GM23338 (cell line): ENCODE measurements at places on chromosomes 2 and 18. TPM values are rescaled to one million over a fixed set of nuclear protein-coding genes. Genes with fewer than 3 reads are reported as not detected.

- H3K27ac ChIP-seq: no peak overlapping the region
- peaks cover 16% of the 10 kb centered on the region; the same call in 1 of the 2 replicates for H3K4me1 ChIP-seq
- H3K4me3 ChIP-seq: no peak overlapping the region
- peak; percentile 69 for DNase-seq
These were observed 125.0 kb downstream of the CACNB4 start for GRCh38 chr2:151973901-151974199.

DNA sequence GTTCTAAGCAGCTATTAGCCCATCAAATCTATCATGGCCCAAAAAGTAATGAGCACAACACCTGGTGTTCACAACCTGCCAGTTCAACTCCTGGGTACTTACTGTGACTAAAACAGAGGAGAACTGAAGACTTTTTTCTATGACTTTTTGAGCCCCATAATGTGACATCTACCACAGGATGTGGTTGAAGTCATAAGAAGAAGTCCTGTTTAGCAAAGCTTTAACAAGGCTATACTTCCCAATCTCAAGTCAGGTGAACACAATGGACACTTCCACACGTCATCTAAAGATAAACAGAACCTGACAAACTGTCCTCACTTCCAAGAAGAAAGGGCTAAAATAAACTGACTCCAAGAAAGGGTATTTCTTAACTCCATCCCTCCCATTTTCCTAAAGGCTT, 138.8 kb downstream of the ATAD2B start:
- H3K27ac ChIP-seq: no peak overlapping the region
- H3K36me3 ChIP-seq: no peaks in the 10 kb centered on the region
- no peak for DNase-seq
- H3K4me3 ChIP-seq: no peak overlapping the region
- H3K27me3 ChIP-seq: no peaks in the 10 kb centered on the region

GRCh38 chr2:106868275-106868674, 17.7 kb downstream of the ST6GAL2 start:
- H3K27me3 ChIP-seq: no peaks in the 10 kb centered on the region
- H3K36me3 ChIP-seq: no peaks in the 10 kb centered on the region
- H3K4me1 ChIP-seq: peaks cover 42% of the 10 kb centered on the region
- no peak overlapping the region for H3K4me3 ChIP-seq

DNA sequence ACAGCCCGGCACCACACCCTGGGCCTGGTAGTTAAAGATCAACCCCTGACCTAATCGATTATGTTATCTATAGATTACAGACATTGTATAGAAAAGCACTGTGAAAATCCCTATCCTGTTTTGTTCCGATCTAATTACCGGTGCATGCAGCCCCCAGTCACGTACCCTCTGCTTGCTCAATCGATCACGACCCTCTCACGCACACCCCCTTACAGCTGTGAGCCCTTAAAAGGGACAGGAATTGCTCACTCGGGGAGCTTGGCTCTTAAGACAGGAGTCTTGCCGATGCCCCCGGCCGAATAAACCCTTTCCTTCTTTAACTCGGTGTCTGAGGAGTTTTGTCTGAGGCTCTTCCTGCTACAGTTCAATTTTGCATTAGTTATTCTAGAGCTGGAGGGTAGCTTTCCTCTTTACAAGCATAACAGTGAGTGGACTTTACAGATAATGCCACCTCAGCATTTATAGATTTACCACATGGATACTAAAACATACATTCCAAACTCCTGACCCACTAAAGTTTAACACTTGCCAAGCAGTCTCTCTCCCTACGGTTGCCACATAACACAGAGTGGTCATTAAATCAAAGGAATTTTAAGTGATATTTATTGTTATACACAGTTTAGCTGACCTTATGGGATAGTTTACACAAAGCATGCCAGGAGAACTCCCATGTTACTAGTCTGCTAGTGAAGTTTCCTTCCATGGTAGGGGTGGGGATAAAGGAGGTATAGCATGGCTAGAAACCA, 101.0 kb downstream of the EVA1A start:
- H3K27ac ChIP-seq: no peak overlapping the region
- DNase-seq: no peak
- no peaks in the 10 kb centered on the region for H3K36me3 ChIP-seq
- peaks cover 9% of the 10 kb centered on the region; the same call in 1 of the 2 replicates for H3K4me1 ChIP-seq
- H3K4me3 ChIP-seq: no peak overlapping the region

DNA sequence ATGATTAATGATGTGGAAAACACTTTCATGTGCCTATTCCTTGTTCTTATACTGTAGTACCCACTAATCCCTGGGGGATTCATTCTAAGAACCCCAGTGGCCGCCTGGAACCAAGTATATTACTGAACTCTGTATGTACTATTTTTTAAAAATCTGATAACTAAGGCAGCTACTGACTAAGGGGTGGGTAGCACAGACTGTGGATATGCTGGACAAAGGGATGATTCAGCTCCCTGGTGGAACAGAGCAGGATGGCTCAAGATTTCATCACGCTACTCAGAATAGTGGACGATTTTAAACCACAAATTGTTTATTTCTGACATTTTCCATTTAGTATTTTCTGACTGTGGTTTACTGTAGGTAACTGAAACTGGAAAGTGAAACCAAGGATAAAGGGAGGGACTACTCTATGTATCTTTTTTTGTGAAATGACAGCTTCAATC, 41.8 kb upstream of the CDC42EP3 start:
- no peaks in the 10 kb centered on the region for H3K36me3 ChIP-seq
- 0 out of 2 replicates have a peak, but pooled peaks cover 4% of the 10 kb centered on the region for H3K4me1 ChIP-seq
- H3K27ac ChIP-seq: no peak overlapping the region

- H3K36me3 ChIP-seq: no peaks in the 10 kb centered on the region
- peaks cover 8% of the 10 kb centered on the region; the same call in 1 of the 2 replicates for H3K4me1 ChIP-seq
- peak; percentile 21 for DNase-seq
- H3K27ac ChIP-seq: no peak overlapping the region
- H3K4me3 ChIP-seq: no peak overlapping the region
These were observed 58.9 kb upstream of the GATA6 start for GRCh38 chr18:22110461-22110924.

GRCh38 chr2:183123117-183123958, 905 bp upstream of the NUP35 start:
- no peak for DNase-seq
- no peaks in the 10 kb centered on the region for H3K27me3 ChIP-seq
- peaks cover 20% of the 10 kb centered on the region for H3K4me1 ChIP-seq
- peaks cover under 1% of the 10 kb centered on the region; the same call in 1 of the 2 replicates for H3K36me3 ChIP-seq

DNA sequence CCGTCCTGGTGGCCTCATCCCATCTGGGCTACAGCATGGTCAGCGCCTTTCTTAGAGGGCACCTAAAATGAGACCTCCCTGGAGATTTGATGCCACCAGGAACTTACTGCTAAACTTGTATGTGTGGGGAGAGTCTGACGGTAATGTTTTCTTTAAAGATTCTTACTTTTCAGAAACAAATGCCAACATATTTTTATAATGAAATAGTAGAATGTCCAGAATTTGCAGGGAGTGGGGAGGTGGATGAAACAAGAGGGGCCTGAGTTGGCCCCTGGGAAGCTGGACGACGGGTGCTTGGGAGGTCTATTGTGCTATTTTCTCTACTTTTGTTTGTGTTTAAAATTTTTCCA, 118.8 kb upstream of the CTDP1 start:
- H3K4me1 ChIP-seq: no peaks in the 10 kb centered on the region
- DNase-seq: no peak
- H3K36me3 ChIP-seq: no peaks in the 10 kb centered on the region
- H3K4me3 ChIP-seq: no peak overlapping the region

GRCh38 chr2:217438821-217439220, 564.0 kb downstream of the TNS1 start:
- H3K36me3 ChIP-seq: no peaks in the 10 kb centered on the region
- no peak for DNase-seq
- H3K27me3 ChIP-seq: no peaks in the 10 kb centered on the region
- H3K4me1 ChIP-seq: peaks cover 7% of the 10 kb centered on the region
- H3K4me3 ChIP-seq: no peak overlapping the region

GRCh38 chr18:13278062-13278630, 59.6 kb downstream of the LDLRAD4 start:
- H3K4me1 ChIP-seq: no peaks in the 10 kb centered on the region; the same call in 1 of the 2 replicates
- no peaks in the 10 kb centered on the region for H3K36me3 ChIP-seq
- no peaks in the 10 kb centered on the region for H3K27me3 ChIP-seq
- no peak overlapping the region for H3K4me3 ChIP-seq
- H3K27ac ChIP-seq: no peak overlapping the region

DNA sequence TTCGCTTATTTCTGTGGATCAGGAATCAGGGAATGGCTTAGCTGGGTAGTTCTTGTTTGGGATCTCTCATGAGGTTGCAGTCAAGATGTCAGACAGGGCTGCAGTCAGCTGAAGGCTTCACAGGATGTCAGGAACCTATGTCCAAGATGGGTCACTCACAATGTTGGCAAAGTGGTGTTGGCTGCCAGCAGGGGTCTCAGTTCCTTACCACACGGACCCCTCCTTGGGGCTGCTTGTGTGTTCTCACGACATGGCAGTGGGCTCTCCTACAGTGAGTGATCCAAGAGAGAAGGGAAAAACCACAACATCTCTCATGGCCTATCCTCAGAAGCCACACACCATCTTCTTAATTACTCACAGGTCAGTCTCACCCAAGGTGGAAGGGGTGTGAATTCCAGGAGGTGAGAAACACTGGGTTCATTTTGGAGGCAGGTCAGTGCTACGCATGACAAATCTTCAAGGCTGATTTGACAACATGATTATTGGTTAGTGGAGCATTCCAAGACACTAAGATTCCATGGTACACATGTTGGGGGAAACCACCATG, 1.3 kb upstream of the ANTXR1 start:
- H3K36me3 ChIP-seq: no peaks in the 10 kb centered on the region
- no peak overlapping the region for H3K4me3 ChIP-seq
- H3K27me3 ChIP-seq: peaks cover 24% of the 10 kb centered on the region
- DNase-seq: peak; percentile 24
- no peak overlapping the region for H3K27ac ChIP-seq

MATN3 gene
- 4.4 and 4.6 TPM in 2 replicates for polyA plus RNA-seq

KRTCAP3 gene
- polyA plus RNA-seq: 51.2 and 52.4 TPM in 2 replicates

DYNAP gene
- 0.13 TPM in 1 of 2 replicates, not detected in the other for polyA plus RNA-seq

AP1S3 gene
- 7.3 and 8.8 TPM in 2 replicates for polyA plus RNA-seq

RAB3GAP1 gene
- 22.5 and 25.1 TPM in 2 replicates for polyA plus RNA-seq

MFSD2B gene
- polyA plus RNA-seq: 0.82 and 2.3 TPM in 2 replicates
